ENCODE measurements at places on chromosomes 5 and 9.

DNA sequence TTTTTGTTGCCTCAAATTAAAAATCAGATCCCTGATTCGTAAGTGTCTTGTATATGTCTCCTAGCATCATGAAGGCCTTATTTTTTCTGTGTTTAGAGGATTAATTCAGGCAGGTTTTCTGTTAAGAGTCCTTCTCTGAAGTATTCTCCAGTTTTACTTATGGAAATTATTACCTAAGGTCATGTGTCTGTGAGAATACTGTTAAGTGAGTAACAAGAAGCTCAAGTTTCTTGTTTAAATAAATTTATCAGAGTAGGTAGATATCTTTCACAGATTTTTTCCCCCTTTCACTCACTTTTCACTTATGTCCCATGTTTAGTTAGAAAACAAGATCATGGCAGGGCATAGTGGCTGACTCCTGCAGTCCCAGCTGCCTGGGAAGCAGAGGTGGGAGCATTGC lies 233.6 kb downstream of the KDM4C start:
- no peak for DNase-seq

- DNase-seq = no peak
Measured at GRCh38 chr5:10564838-10565784, 1.2 kb downstream of the ANKRD33B start.

DNA sequence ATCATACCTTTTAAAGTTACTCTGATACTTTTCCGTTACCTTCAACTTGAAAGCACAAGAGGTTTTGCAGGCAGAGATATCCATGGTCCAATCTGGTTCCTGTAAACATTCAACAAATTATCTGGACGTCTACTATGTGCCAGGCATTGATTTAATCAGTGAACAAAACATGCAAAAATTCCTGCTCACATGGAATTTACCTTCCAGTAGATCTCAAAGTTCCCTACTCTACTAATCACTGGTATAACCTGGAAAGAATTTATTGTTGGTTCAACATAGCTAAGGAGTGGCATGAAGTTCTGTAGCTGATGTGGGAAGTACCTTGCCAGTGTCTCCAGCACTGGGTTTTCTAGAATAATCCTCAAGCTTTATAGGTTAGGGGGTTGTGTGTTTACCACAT lies 9.8 kb downstream of the OCLN start:
- DNase-seq = no peak

DNA sequence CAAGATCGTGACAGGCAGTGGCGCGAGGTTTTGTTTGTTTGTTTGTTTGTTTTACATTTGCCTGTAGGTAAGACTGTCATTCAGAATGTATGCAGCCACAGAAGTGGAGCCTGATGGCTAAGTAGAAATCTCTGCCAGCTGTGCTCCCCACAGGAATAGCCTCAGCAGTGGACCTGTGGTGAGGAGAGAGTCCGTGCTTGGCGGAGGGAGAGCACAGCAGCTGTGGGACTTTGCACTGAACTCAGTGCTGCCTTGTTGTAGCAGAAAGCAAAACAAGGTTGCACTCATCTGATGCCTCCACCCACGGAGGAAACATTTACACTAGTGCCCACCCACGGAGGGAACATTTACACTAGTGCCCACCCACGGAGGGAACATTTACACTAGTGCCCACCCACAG lies 4.4 kb upstream of the ZNF782 start:
- peak; percentile 12 for DNase-seq

- DNase-seq = peak; percentile 79
Measured at GRCh38 chr9:121073038-121073437, 1.7 kb upstream of the CNTRL start.

DNA sequence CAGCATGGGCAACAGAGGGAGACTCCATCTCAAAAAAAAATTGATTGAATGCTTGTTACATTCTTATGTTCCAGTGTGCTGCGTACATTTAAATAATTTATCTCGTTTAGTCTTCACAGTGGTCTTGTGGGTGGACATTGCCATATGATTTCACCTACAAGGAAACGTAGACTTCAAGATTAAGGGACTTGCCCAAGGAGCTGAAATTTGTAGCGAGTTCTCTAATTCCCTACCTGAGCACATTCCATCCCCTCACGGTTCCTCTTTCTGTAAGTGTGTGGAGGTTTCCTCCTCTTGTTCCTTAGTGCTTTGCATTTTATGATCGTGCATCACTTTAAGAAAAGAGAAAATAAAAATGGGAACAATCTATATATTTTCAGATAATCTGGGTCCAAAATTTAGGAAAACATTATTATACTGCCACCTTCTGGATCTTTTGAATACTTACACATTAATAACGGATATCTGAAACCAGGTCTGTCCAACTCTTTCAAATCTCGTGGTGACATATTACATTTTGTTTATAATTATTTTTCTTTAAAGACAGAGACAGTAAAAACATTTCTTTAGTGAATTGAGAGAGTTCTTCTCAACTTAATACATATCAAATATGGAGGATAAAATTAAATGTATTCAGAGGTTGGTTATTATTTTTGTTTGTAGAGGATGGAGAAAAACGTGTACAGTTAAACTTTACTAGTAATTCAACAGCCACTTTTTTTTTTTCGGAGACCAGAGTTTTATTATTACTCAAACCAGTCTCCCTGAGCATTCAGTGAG lies 29.9 kb upstream of the C7 start:
- peak; percentile 33 for DNase-seq

DNA sequence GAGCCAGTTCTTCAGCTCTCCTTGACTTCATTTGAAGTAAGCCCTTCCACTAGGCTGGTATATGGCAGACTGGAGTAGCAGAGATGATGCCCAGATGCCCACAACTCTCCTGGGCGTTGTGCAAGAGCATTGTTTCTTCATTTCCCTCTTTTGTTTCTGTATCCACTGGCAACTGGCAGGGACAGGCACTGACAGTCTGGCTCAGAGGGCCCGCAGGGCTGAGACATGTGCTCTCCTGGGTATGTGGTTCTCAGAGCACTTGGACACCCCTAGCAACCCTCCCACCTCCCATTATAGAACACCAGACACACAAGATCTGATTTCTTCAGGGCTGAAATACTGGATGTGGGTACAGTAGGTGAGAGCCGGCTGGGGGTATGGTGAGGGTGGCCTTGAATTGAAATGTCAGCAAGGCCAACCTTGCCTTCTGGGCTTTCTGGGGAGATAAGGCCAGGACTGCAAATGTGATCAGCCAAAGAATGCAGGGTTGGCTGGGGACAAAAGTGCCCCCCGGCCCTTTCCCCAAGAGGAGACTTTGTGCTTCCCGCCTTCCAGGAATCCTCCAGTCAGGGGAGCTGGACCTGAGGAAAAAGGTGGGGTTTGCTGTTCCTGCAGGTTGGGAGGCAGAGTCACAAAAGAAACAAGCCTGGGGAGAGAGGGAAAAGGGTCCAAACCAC lies 28.6 kb upstream of the CTNNA1 start:
- no peak for DNase-seq

GRCh38 chr5:79621056-79621455 lies 8.8 kb downstream of the TENT2 start:
- peak; percentile 91 for DNase-seq

GRCh38 chr9:87451149-87451548 lies 46.5 kb upstream of the DAPK1 start:
- DNase-seq = no peak

GRCh38 chr9:126375386-126375785 lies 48.8 kb downstream of the MVB12B start:
- peak; percentile 49 for DNase-seq

DNA sequence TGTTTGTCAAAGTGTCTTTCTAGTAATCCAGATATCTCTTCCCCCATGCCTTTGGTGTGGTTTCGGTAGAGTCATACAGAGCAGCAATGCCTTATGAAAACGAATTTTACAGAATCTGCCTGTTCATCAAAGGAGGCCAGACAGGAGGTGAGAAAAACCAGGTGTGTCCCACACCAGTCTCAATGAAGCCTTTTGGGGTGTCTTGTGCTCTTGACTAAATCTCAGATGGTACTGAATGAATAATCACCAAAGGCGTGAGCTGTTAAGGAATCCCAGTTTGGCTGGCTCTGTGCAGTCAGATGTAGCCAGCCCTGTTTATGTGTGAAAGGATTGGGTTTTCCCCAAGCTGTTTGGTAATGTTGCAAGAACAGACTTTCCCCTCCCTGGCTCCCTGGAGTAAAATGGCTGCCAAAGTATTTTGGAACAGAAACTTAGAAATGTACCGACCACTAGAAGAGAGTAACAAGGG lies 70.8 kb upstream of the CDKN2B start:
- DNase-seq = peak; percentile 95

DNA sequence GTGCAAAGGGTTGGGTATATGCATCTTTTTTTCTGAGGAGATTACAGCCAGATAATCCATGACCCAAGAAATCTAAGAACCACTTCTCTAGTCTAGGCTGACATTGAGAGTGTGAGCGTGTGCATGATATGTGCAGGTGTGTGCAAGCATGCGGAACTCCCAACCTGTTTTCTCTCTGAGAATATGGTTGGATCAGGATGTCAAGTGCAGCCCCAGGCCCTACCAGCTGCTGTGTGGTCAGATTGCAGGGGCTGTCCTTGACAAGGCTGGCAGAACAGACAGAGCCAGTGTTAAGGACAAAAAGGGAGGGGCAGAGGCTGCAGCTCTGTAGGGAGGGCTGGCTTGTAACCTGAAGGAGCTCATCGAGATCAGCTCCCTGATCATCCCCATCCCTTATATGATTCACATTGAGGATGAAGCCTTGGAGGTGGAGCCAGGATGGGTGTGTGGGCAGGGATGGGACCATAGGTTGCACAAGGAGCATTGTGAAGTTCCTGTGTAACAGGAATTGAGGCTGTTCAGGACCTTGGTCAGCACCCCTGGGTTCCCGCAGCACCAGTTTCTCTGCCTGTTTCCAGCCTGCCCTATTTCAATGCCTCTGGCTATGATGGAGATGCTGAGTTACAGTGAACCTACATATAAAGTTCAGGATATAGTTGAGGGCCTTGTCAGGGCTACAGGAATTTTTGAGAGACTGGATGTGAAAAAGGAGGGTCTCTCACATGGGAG lies 52.6 kb upstream of the ARAP3 start:
- DNase-seq = peak; percentile 69

DNA sequence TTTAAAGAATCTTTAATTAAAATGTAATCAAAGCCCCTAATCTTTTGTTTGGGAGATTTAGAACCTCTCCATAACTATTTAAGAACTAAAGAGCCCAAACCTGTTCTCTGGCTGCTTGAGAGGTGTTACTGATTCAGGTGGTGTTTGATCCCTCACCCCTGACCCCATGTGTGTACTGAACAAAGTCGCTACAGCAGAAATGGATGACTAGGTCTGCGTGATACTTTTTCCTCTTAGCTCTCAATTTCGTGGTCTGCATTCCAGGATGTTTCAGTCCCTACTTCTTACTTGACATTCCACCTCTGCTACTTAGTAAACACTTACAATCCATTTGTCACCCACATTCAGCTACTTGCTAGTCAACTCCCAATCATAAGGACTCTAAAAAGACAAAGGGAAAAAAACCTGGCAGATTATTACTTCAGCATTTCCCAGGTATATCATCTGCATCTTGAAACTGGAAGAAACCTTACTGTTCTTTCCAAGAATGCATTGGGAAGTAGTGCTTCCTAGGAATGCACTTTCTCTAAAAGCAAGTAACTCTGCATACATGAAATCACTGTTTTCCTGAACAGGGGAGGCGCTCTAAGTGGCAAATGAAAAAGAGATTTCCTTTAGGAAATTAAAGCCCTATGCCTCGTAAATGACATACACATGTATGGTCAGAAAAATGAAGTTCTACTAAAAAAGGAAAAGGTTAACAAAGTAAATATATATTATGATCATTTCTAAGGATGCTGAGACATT lies 1091.6 kb downstream of the PTPRD start:
- no peak for DNase-seq
